ENCODE measurements at places on chromosomes 2 and 18.

DNA sequence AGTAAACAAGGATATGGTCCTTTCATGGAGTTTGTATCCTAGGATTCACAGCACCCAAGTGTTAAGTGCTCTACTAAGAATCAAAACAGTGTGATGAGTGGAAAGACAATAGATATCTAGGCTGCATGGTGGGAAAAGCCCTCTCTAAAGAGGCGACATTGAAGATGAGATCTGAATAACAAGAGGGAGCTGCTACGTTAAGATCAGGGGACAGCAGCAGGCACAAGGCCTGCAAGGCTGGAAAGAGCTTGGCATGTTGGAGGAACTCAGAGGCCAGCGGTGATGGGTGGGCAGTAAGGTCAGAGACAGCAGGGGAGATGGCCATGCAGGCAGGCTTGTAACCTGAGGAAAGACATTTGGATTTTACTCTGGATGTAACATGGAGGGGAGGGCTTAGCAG, 177.5 kb downstream of the GFPT1 start:
- no peak for DNase-seq

DNA sequence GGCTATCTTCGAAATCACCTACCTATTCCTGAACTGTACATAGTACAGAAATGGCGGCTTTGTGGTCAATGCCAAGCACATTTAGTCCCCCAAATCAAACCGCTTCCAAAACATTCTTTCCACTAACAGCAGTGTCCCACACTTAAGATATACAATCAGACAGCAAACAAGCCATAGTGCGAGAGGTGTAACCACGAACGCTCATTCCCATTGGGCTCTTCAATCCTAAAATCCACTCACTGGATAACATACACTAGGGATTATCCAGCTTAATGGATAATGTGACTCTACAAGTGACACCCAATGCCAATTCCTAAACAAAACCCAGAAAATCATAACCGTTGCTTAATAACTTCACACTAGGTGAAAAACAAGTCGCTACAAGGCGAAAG, 2.0 kb downstream of the XPO1 start:
- DNase-seq, result no peak

GRCh38 chr2:6771634-6772611, 93.8 kb downstream of the CMPK2 start:
- no peak for DNase-seq

DNA sequence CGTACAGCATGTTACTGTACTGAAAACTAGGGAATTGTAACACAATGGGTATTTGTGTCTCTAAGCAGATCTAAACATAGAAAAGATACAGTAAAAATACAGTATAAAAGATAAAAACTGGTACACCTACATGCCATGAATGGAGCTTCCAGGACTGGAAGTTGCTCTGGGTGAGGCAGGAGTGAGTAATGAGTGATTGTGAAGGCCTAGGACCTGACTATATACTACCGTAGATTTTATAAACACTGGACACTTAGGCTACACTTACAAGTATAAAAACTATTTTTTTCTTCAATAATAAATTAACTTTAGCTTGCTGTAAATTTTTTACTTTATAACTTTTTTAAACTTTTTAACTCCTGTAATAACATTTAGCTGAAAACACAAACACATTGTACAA, 324.4 kb upstream of the TNP1 start:
- no peak for DNase-seq

DNA sequence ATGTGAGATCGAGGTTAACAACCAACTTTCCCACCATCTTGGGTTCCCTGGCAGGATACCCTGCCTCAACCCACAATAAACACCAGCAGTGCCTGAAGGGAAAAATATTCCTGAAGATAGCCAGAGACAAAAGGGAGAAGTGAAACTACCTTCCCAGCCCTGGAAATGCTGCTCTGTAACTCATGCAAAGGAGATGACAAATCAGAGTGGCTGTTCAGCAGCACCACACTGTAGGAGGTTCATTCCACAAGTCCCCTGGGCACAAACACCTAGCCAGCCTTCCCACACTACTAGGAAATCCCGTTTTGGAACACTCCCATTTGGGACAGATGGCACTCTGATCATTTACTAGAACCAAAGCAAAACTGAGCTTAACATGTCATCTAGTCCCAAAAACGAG, 190.7 kb upstream of the RBBP8 start:
- no peak for DNase-seq

GRCh38 chr2:85648619-85649018, 19.4 kb downstream of the SFTPB start:
- DNase-seq, result no peak

- DNase-seq, result no peak
These were observed 41.2 kb downstream of the SLC9A4 start for GRCh38 chr2:102514061-102514785.

DNA sequence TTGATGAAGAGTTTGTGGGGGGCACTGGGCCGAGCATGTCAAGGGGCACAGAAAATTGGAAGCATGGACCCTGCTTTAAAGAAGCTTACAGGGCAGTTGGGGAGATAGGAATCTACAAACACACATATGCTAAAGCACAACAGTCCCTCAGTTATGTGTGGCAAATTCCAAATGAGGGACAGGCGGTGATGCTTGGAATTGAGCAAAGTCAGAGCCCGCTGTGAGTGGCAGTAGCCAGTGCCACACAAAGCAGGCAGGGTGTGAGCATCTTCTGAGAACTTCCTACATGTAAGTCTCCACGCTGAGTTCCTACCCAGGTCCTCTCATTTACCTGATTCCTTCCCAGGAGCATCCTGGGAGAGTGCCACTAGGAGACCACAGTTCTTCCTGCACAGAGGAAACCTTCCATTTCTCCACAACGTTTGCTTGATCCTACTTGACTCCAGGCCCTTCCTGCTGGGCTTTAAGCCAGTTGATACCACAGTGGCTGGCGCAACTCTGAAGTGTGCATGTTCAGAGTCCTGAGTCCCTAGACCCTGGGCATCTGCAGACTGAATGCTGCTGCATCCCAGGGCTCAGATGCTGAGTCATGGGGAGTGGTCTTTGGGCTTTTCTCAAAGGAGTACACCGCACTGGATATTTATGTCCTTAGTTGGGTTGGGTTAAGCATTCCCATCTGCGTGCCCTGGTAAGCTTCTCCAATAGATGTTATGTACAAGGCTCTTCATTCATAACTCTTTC, 287.3 kb upstream of the REV1 start:
- DNase-seq, result no peak
